ENCODE measurements at places on chromosomes 3 and 15. TPM values are rescaled to one million over a fixed set of nuclear protein-coding genes. Genes with fewer than 3 reads are reported as not detected.

The GOLGA6A gene
- total RNA-seq = 6.0 TPM

The SNTN gene
- not detected for total RNA-seq

The SLC22A13 gene
- 0.42 TPM for total RNA-seq

The TMEM39A gene
- total RNA-seq = 46.7 TPM

The CX3CR1 gene
- total RNA-seq = 0.37 TPM

The CHRM5 gene
- total RNA-seq = not detected

The HES1 gene
- total RNA-seq = 65.9 TPM

The RNF7 gene
- total RNA-seq = 129 TPM

The SLC12A1 gene
- 0.39 TPM for total RNA-seq

The CSK gene
- total RNA-seq = 55.9 TPM

The TMCO5A gene
- total RNA-seq = not detected

The AADAC gene
- total RNA-seq = 0.32 TPM

Data from WTC11 (cell line).